NCI-H2227 treated with DMSO at 0.1 percent for 48 hours (cell line): ENCODE measurements at places on chromosomes 13 and 19.

DNA sequence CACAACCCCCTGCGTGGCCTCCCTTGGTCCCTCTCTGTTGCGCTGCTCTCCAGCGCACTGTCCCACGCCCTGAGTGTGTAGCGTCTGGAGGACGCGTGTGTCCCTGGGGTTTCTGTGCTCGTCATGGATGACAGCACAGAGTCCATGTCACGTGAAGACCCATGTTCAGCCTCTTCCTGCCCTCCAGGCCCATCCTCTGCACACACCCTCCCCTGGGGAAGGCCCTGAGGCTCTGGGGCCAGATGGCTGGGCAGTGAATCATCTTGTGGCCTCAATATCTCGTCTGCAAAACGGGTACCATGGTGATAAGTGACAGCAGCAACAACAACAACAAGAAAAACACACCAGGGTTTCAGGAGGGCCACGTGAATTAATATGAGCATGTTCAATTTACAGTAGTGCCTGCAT, 71.5 kb upstream of the ARHGEF7 start:
- no peak for DNase-seq

- no peak for DNase-seq
Observed at GRCh38 chr19:27618006-27618405, 1594.9 kb downstream of the UQCRFS1 start.

- no peak for DNase-seq
Observed at GRCh38 chr13:100564444-100565223, 24.0 kb downstream of the GGACT start.

DNA sequence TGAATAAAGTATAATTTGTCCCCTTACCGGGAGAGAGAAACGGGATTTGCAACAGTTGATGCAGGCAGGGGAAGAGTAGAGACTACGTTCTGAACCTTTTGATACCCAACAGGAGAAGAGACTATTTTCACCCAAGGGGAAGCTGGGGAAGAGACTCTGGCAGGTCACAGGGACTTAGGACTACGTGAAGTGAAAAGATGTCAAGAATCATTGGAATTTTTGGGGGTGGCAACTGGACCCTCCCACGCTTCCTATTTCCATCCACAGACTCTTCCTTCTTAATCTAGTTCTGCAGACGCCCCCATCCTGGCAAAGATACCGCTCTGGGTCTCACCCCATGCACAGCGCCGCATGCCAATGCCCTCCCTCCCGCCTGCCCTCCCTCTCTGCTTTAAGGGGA, 13.8 kb downstream of the CABP5 start:
- no peak for DNase-seq

DNA sequence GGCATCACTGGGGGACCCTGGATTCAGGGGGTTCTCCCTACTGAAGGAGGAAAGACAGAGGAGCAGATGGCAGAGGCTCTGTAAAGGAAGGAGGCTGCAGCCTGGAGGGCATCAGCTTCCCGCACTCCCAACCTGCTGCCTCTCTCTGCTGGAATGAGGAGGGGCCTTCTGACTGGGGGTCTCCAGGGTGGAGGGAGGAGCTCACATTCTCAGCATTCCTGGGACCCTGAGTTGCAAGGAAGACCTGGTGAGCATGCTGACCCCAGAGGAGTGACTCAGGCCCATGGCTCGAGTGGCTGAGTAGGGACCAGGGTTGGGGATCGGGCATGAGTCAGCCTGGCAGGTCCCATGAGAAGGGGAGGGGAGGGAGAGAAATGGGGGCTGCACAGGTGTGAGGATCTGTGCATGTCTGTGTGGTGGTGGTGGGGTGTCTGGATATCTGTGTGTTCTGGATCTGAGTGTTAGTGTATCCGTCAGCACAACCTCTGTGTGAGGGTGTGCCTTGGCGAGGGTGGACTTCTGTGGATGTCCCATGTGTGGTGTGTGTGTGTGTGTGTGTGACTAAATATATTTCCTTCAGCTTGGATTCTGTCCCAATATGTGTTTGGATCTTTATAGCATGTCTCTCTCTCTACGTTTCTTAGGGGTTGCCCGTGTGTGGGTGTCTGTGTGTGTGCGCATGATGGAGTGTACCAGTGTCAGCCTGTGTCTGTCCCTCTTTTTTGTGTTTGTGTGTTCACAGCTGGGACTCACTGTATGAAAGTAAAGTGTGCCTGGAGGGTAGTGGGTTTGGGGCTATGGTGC, 4.6 kb downstream of the AXL start:
- DNase-seq, result no peak
